Foreskin fibroblast (primary cell): ENCODE measurements at places on chromosomes 5 and 9.

DNA sequence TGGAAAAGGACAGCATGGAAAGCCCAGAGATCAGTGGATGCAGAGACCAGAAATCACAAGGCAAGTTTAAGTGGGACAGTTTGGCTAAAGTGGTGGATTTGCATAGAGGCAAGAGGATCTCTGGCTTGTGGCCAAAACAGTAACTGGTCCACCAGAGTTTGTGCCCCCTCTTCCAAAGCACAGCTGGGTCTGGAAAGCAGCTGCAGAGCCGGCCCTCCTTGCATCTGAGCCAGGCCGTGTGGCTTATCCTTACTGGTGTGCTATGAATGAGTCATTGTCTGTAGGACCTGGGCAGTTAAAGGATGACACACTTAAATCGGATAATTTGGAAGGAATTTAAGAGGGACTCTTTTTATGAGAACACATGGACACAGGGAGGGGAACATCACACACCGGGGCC lies 146.6 kb downstream of the PIP5K1B start:
- DNase-seq: no peak

DNA sequence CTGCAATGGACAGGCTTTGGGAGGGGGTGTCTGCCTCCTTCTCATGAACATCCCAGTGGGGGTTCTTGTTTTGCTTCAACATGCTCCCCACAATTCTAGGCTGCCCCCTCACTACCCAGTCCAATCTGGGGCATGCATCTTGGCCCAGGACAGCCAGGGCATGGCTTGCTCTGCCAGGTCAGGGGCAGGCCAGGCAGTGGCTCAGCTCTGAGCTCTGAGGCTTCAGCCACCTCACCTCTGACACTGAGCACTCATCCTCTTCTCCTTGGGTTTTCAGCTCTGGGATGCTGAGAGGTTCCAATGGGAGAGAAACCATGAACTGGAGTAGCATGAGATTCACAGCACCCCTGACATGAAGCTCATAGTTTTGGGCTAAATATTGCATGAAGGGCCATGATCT lies 11.8 kb downstream of the SLC25A48 start:
- DNase-seq: no peak

DNA sequence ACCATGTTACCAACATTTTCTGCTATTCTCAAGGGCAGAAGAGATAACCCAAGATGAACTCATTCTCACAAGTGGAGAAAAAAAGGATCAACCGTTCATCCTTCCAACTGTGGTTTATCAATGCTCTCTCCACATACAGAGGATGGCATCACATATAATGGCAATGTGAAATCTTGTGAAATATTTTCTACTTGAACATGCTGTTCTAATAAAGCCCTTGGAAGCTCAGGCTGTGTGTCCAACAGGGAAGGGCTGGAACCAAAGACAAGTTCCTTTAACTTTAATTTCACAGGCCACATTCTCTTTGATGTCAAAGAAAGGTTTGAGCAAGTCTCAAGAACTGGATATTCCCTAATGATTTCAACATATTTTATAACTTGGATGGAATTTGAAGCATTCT lies 230.5 kb downstream of the SPOCK1 start:
- DNase-seq: no peak

DNA sequence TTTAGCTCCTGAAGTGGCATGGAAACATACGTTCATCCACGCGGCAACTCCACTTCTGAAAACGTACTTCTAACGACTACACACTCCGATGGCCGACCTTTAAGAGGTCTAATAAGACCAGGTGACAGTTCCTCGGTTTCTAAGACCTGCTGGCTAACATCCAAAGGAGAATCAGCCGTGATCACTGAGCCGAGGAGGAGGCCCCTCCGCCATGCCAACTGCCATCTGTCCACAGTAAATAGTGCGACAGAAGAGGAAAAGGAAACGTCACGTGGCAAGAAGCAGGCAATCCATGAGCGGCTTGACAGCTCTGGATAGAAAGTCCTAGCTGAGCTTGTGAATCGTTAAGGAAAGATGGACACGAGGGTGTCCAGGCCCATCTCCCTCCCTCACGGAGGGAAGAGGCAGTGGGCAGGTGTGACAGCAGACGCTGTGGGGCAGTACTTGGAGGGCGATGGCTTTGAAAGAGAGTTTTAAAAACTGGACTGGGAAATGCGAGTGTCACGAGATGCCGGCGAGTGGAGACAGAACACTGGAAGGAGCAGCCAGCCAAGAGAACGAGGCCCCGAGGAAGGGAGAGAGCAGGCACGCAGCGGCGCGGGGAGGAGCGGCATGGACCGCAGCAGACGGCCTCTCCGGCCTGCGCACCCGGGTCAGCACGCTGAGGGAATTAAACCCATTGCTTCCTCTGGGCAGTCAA lies 66.7 kb upstream of the TBC1D9B start:
- DNase-seq: no peak

- DNase-seq: peak; percentile 34
Measured at GRCh38 chr5:60287174-60287771, 393.7 kb upstream of the PDE4D start.

DNA sequence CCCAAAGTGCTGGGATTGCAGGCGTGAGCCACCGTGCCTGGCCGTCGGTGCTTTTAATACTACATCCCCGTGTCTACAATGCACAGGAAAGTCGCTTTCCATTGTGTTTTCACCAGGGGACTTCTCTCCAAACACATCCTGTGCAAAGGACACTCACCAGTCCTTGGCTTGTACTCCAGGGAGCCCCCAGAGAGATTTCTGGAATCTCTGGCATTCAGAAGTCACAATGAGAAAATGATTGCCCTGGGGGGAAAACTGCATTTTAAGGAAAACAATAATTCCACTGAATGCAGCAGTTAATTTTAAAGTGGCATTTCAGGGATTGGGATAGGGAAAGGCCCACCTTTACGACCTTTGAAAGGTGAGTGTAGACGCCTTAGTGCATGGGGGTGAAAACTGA lies 112.0 kb downstream of the ADAMTS16 start:
- DNase-seq: no peak

- DNase-seq: no peak
Measured at GRCh38 chr5:128334010-128334716, 203.9 kb downstream of the FBN2 start.

GRCh38 chr9:86843206-86843605 lies 104.1 kb downstream of the GAS1 start:
- DNase-seq: no peak

- DNase-seq: no peak
Measured at GRCh38 chr5:124333298-124333979, 413.0 kb downstream of the ZNF608 start.

DNA sequence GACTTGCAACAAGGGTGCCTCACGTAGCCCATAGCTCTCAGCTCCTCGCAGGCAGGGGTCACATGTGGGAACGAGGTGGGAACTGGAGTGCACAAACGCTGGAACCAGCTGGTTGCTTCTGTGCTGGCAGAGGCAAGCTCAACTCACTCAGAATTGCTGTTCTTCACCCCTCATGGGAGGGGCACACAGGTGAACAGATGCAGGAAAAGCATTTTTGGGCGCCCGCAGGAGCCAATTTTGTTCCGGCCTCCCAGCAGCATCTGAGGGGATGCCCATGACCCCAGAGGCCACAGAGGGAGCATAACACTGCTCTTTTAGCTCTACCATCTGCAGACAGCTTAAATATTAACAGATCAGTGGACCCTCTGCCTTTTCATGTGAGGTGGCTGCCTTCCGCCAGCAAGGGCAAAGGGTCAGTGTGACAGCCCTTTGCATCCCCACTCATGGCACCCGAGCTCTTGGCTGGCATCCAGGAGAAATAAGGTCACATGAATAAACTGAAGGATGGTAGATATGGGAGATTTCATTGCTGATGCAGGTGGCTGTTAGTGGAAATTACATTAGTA lies 196.2 kb downstream of the SLCO4C1 start:
- DNase-seq: no peak

- DNase-seq: no peak
Measured at GRCh38 chr5:96776621-96777020, 31.1 kb downstream of the ERAP1 start.

DNA sequence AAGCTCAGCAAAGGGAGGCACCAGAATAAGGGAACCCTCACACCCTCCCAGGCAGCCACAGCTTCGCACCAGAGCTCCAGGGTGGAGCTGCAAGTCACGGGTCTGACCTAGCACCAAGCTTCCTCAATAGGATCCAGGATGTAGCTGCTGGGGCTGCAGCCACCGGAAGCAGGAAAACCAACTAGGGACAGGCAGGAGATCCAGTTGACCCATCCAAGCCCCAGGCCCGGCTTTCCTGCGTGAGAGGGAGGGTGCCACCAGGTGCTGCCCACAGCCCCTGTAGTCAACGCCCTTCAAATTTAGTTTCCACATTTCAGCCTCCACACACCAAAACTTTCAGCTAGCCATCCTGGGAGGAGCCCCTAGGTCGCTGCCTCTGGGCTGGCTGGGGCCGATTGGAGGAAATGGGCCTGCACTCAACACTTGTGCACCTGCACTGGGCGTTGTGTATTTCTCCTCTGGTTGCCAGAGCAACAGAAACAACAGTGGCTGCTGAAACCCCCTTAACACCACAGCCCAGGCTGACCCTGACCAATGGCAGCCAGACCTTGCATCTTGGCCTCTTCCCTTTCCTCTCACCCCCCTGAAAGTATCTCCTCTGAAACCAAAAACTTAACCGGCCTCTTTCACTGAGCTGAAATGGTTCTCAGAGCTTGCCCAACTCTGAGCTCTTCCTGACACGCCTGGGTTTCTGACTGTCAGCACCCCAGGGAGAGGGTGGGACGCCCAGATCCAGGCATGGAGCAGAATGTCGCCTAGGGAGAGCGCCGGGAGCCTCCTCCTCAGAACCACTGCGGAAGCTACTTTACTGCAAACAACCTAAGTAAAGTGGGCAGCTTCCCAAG lies 226.5 kb upstream of the MAP3K1 start:
- DNase-seq: no peak

GRCh38 chr5:169626779-169627178 lies 10.3 kb upstream of the DOCK2 start:
- DNase-seq: peak; percentile 96

DNA sequence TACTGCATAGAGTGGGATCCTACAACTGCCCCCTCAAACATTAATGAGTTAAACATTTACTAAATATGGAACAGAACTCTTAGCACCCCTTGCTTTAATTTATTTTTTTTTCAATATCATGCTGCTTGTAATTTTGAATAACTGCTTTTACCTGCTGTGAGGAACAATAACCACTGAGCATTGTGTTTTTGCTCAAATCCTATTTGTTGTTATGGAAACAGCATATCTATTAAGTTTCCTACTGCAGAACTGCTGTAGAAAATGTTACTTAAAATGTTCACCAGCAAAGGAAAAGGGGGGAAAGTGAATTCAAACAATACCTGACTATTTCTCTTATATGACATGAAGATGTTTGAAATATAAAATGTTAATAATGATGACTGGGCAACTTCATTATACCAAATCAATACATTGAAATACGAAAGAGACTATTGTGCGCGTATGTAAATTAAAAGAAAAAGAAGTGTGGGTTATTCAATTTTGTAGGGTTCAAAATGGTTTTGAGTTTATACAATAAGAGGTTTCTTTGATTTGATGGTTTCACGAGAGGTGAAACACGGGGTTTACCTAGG lies 1043.8 kb upstream of the NUDT12 start:
- DNase-seq: no peak

- no peak for DNase-seq
Measured at GRCh38 chr5:131206772-131207171, 36.0 kb downstream of the LYRM7 start.

GRCh38 chr9:78210841-78211301 lies 25.0 kb upstream of the CEP78 start:
- no peak for DNase-seq

GRCh38 chr5:160850421-160850820 lies 1.6 kb downstream of the ATP10B start:
- DNase-seq: no peak

- DNase-seq: no peak
Measured at GRCh38 chr9:134422301-134423090, 96.2 kb downstream of the RXRA start.

DNA sequence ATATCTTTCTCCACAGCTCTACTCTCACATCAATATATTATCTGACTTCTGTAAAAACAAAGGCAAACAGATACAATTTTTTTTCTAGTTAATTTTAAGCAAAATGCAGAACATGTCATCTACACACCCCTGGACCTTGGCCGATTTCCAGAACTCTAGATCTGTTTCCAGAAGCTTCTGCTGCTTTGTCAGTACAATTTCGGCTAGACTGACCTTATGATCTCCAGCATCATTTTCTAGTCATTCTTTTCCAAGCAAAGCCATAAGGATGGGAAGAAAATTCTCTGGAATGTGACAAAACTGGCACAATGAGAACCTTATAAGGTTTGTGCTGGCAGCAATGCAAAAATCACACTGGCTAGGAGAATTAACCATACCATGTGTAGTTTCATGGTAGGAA lies 132.8 kb upstream of the MPDZ start:
- DNase-seq: no peak

DNA sequence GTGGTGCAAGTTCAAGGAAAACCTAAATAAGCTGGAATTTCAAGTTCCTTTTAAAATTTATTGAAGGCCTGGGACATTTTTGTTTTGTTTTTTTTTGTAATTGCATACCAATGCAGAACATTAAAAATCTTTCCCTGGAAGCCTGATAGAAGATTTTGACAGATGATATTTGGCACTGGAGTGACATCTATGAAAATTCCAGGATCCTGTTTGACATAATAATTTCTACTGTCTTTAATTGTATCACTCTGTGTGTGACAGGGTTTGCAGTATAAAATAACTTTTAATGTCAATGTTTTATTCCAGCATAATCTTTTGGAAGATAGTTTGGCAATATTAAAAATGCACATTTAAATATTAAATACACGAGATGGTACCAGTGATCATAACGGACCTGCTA lies 514.2 kb upstream of the ACO1 start:
- DNase-seq: no peak

GRCh38 chr5:72434781-72435437 lies 72.3 kb downstream of the ZNF366 start:
- DNase-seq: peak; percentile 39

GRCh38 chr5:96415897-96416296 lies 17.2 kb downstream of the PCSK1 start:
- DNase-seq: no peak

DNA sequence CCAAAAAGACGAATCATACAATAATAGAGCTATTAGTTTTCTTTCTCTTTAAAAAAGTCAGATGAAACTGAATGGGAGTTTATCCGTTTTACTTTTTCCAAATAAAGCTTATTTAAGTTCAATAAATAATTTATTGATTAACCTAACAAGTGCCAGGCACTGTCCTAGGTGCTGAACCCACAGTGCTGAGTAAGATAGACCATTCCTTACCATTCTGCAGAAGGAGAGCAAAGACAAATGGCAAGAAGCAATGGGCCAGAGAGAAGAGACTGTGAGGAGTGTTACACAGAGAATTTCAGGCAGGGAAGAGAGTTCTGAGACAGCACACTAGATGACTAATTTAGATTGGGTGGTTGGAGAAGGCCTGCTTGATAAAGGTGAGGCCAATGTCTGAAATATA lies 127.2 kb downstream of the AUH start:
- peak; percentile 54 for DNase-seq

DNA sequence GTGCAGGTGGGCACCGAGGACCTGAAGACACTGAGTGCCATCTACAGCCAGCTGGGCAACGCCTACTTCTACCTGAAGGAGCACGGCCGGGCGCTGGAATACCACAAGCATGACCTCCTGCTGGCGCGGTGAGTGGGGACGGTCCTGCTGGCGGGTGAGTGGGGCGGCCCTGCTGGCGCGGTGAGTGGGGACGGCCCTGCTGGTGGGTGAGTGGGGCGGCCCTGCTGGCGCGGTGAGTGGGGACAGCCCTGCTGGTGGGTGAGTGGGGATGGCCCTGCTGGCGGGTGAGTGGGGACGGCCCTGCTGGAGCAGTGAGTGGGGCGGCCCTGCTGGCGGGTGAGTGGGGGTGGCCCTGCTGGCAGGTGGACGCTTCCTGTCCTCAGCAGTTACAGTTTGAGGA lies 7.2 kb downstream of the GPSM1 start:
- no peak for DNase-seq
